Psoas muscle (tissue), 8 donors: ENCODE measurements at places on chromosomes 11 and 22. TPM values are rescaled to one million over a fixed set of nuclear protein-coding genes. Genes with fewer than 3 reads are reported as not detected.

TMEM86A gene
- 3.9 TPM for total RNA-seq

ZNF408 gene
- total RNA-seq, result 5.0 TPM

GAS2 gene
- 2.9 TPM for total RNA-seq

HEPN1 gene
- not detected for total RNA-seq

FGF19 gene
- not detected for total RNA-seq

SPCS2 gene
- total RNA-seq, result 59.9 TPM

MICAL2 gene
- total RNA-seq, result 37.7 TPM
